ENCODE measurements at places on chromosomes 16 and 17.

GRCh38 chr16:22250522-22250921 is 44.4 kb downstream of the EEF2K start:
- DNase-seq, result no peak

GRCh38 chr17:50471009-50471905 is 2.6 kb upstream of the CHAD start:
- DNase-seq, result no peak

DNA sequence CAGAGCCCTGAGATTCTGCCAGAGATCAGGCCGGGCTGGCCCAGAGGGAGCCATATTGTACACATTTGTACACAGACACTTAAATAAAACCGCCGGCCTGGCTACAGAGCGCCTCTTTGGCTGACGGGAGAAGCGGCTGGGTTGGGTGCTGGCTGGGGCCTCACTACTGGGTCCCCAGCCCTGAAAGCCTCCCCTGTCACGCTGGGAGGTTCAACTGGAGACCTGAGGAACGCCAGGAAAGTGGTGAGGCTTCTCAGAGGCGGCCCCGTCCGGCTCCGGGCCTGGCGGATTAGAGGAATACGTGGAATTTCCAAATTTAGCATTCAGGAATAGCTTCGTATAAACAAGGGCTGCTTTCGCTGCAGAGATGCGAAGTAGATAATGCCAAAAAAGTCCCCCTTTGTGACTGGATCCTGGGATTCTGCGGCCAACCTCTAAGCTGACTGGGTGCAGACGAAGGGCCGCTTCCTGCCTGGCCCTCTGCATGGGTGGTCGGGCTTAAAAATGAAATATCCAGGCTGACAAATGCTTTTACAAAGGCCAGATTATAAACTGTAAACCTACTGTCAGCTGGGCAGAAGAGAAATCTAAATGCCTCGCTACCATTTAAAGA is 252.4 kb downstream of the IRF8 start:
- no peak for DNase-seq

DNA sequence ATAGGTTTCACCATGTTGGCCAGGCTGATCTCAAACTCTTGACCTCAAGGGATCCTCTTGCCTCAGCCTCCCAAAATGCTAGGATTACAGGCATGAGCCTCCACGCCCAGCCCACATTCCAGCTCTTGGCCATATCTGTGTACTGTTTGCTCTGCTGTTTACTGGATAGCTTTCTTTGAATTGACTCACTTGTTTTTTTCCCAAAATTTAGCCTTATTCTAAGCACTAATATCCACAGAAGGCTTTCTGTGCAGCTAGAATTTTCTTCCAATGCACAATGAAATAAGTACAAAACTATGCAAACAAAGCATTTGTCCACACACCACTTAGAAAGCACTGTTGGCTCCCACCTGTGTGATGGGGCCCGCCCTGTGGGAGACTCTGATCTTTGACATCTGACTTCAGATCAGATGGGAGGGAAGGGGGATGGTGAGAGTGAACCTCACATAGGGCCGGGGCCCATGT is 72.2 kb downstream of the CLEC16A start:
- DNase-seq, result no peak

DNA sequence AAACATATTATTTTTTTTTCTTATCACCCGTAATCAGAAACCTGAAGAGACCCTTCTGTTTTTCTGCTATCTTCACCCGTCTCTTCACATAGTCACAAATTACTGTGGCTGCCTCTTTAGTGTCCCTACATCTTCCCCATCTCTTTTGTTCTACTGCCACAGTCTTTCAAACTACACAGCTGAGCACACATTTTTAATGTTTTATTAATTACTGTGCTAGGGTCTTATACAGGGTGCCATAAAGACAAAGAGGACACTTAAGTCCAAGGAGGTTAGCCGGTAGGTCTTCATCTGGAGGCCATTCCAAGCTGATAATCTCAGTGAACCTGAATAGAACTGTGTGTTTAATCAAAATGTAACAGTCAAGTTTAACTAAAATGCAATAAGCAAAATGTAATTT is 20.7 kb downstream of the CNTNAP4 start:
- no peak for DNase-seq

GRCh38 chr16:2162676-2163118 is 7.1 kb downstream of the TRAF7 start:
- DNase-seq, result no peak

GRCh38 chr16:17252064-17252463 is 218.7 kb downstream of the XYLT1 start:
- DNase-seq, result no peak

DNA sequence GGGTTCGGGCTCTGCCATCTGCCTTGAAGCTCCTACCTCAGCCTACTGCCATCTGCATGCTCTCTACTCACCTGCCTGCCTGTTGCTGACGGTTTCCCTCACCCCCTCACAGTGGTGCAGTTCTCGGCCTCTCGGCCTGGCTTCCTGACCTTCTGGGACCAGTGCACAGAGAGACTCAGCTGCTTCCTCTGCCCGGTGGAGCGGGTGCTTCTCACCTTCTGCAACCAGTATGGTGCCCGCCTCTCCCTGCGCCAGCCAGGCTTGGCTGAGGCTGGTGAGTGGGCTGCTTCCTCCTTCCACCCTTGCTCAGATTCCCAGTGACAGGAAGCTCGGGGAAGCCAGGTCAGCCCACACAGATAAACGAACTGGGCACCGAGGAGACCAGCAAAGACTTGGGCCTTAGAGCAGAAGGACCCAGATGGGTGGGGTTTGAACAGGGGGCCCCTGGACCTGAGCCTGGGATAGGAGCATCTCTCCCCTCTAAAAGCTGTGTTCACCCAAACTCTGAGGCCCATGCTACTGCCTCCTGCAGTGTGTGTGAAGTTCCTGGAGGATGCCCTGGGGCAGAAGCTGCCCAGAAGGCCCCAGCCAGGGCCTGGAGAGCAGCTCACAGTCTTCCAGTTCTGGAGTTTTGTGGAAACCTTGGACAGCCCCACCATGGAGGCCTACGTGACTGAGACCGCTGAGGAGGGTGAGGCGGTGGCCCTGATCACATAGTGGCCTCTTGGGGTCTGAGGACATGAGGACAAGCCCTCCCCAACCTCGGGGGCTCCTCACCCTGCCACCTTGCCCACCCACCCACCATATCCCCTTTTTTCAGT is 16.4 kb downstream of the RIPOR1 start:
- no peak for DNase-seq

DNA sequence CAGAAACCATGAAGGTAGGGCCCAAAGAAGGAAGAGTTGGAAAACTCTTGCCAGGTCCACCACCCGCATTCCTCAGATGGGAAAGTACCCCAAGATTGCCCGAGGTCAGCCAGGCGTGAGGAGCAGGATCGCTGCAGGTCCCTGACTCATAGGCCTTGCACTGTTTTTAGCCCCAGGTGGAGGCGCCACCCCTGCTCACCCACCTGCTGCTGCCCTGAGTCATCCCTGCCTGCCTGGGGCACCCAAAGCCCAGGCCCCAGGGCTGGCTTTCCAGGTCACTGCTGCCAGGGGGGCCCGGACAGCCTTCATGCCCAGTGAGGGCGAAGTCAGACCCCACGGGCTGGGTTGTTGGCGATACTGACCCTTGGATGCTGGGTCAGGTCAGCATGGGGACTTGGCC is 100.9 kb downstream of the AMFR start:
- DNase-seq, result no peak

- no peak for DNase-seq
Measured at GRCh38 chr17:81566461-81567126, 14.4 kb upstream of the FAAP100 start.

GRCh38 chr16:28292731-28293600 is 641 bp downstream of the SBK1 start:
- peak; percentile 31 for DNase-seq

DNA sequence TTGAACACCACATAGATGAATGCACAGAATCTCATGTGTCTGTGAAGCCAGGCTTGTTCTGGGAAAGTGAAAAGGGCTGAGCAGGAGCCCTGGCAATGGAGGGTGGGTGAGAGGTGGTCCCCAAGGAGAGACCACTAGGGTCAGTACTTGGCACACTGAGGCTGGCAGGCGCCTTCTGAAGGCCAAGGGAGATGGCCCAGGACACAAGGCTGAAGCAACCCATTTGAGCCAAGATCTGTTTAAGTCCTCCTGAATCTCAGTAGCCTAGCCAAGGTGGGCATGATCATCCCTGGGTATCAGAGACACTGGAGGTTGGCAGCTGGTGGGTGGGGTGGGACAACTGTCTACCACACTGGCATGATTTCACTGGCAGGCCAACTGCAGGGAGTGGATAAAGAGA is 1741.2 kb downstream of the TP53TG3F start:
- DNase-seq, result no peak
